ENCODE measurements at places on chromosomes 5 and 9.

DNA sequence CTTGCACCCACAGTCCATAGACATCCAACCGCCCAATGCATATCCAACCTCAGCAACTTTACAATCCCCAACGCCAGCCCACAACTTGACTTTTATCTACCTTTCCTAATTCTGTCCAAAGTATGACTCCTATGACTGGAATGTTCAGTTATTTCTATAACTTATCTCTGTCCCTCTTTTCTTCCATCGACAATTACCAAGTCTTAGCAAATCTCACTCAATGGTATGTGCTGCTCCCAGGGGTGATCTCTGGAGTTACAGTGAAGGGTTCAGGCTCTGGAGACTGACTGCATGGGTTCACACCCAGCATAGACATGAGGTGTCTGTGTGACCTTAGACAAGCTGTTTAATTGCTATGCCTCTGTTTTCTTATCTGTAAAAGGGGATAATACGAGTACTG, 106.9 kb downstream of the SPOCK1 start:
- DNase-seq = no peak

- DNase-seq = no peak
Observed at GRCh38 chr9:93884808-93885207, 70.3 kb downstream of the BARX1 start.

DNA sequence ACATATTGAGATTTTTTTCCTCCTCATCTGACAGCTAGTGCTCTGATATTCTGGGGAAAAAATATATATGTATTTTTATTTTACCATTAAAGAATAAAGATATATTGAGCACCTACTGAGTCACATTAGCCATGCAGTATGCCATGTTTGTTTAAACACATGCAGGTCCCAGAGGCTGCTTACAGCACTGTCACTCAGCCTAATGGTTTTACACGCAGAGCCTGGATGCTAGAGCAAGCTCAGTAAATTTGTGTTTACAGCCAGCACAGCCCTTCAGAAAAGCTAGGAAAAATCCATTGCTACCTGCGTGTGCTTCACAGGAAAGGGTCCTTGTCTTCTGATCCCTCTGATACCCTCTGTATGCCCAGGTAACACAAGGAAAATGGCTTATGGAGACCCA, 146.2 kb downstream of the SEMA6A start:
- DNase-seq = no peak

DNA sequence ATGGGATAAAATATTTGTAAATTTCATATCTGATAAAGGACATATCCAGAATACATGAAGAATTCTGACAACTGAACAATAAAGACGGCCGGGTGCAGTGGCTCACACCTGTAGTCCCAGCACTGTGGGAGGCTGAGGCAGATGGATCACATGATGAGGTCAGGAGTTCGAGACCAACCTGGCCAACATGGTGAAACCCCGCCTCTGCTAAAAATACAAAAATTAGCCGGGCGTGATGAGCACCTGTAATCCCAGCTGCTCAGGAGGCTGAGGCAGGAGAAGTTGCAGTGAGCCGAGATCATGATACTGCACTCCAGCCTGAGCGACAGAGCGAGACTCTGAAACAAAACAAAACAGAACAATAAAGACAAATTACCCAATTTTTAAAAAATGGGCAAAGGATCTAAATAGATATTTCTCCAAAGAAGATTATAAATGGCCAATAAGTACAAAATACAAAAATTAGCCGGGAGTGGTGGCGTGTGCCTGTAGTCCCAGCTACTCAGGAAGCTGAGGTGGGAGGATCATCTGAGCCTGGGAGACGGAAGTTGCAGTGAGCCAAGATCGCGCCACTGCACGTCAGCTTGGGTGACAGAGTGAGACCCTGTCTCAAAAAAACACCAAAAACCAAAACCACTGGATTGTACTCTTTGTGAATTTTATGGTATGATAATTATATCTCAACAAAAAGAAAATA, 9.6 kb upstream of the NSD1 start:
- no peak for DNase-seq

GRCh38 chr9:131290036-131290766, 678 bp downstream of the PLPP7 start:
- no peak for DNase-seq

- no peak for DNase-seq
Observed at GRCh38 chr5:11222169-11222568, 461.1 kb upstream of the DAP start.

DNA sequence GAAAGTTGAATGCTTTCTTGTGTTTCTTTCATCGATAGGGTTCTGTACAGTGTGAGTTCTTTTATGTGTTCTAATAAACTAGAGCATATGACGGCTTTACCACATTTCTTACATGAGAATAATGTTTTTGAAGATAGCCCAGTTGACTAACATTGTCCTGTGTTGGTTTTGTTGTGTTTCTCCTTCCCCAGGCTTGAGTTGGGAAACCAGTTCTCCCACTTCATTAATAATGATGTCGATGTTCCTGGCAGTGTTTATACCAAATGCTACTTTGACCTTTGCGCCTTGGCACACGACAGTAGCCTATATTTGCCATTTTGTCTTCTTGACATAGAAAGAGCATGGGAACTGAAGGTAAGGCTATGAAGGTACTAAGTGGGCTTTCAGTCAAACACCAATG, 14.4 kb upstream of the ZNF782 start:
- DNase-seq = no peak

GRCh38 chr5:17801595-17801994, 167.3 kb downstream of the TAF11L14 start:
- DNase-seq = no peak

- DNase-seq = no peak
Observed at GRCh38 chr5:164577742-164578141, 1072.3 kb downstream of the MAT2B start.

GRCh38 chr5:138596105-138596881, 21.1 kb upstream of the HSPA9 start:
- DNase-seq = no peak

- DNase-seq = no peak
Observed at GRCh38 chr5:79793722-79794121, 104.1 kb downstream of the CMYA5 start.

GRCh38 chr5:98339141-98339848, 434.2 kb upstream of the RGMB start:
- DNase-seq = no peak

DNA sequence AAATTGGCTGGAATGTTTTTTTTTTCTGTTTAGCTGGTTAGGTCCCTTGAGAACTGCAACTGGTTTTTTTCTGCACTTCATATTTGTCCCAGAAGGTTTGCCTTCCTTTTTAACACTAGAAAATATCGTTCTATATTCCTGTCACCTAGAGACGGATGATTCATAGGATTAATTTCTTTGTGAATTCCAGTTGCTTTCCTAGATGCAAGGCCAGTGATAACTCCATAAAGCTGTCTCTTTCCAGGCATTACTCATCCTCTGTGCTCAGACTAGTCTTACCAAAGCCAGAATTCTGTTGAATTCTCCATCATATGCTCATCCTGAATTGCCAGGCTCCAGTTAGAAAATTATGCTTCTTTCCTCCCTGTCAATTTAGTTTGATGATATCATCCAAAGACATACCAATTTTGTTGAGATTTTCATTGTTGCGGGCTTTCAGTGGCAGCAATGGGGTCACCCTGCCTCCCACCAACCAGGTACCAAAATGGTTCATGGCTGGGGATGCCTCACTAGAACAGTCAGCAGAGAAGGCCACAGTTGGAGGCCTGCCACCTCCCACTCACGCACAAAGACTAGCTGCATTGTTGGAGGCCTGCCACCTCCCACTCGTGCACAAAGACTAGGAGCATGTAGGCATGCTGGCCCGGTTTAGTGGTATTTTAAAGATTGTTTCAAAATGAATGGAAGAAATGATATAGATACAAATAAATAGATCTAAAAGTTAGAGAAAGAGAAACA, 8.5 kb downstream of the BAAT start:
- no peak for DNase-seq

- DNase-seq = no peak
Observed at GRCh38 chr5:172644711-172645110, 3.6 kb downstream of the NEURL1B start.

DNA sequence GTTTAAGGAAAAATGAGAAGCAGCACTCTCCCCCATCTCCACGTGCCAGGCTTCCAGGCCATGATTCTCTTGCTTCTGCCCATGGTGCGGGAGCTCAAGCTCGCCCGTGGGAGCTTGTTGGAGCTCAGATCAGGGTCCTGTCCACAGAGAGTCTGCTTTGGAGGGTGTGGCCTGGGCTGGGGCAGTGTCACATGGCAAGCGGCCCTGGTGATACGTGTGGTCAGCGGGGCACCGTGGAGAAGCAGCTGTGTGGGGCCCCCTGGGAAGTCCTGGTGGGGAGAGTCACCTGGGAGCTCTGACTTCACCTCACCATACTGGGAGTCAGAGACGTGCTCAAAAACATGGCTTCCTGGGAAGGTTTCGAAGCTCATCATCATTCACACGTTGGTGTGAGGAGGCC, 275.3 kb downstream of the GADD45G start:
- DNase-seq = no peak

GRCh38 chr5:171549274-171549673, 129.8 kb downstream of the FGF18 start:
- DNase-seq = no peak

GRCh38 chr5:170470275-170470674, 33.5 kb upstream of the KCNIP1 start:
- no peak for DNase-seq

DNA sequence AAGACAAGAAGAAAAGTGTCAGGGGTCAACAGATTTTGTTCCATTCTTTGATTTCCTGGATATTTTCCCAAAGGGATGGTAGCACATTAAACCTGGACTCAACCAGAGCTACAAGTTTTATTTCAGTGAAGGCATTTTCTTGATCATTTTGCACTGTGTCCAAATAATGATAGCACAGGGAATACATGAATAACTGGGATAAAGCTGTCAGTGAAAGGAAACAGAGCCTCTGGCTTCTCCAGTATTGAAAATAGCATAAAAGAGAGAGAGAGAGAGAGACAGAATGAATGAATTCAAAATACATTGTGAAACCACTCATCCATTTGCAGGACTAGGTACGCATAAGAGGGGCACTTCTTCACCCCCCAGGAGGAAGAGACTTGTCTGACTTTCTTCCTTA, 43.0 kb downstream of the SEMA5A start:
- no peak for DNase-seq

DNA sequence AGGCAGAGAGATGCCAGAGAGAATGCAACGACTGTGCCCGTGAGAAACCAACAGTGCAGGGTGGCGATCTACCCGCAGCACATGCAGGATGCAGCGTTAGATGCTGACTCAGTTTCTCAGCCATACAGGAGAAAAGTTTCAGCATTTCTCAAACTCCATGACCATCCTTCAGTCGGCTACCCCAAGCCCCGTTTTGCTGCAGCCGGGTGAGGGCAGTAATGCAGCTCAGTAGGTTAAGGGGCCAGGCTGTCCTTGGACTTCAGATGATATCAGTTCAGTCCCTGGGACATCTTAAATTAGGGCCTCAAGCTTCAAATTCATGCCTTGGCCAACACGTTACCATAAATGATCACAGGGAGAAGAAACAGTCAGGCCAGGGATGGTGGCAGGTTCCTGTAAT, 125.5 kb downstream of the PALM2AKAP2 start:
- no peak for DNase-seq

- no peak for DNase-seq
Observed at GRCh38 chr5:54725391-54726280, 208.1 kb downstream of the SNX18 start.

- no peak for DNase-seq
Observed at GRCh38 chr5:32309761-32310160, 3.0 kb downstream of the MTMR12 start.

- no peak for DNase-seq
Observed at GRCh38 chr5:152501294-152501693, 96.2 kb upstream of the NMUR2 start.

DNA sequence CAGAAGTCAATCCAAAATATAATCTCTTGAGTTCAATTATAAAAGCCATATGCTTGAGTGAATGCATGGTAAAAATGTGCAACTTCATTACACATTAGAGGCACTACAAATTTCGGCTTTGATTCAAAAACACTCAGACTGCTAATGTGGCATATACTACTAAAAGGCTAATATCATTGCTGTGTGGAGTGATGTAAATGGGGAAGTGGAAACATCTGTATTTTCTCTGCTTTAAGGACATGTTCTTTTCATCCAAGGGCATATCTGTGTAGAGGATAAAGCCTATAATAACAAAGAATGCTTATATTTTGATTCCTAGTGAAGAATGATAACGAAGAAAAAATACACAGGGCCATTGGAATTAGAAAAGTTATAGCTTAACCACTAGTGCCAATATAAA, 643.9 kb upstream of the ZNF608 start:
- DNase-seq = no peak

- DNase-seq = no peak
Observed at GRCh38 chr9:121735793-121736770, 84.6 kb downstream of the DAB2IP start.

DNA sequence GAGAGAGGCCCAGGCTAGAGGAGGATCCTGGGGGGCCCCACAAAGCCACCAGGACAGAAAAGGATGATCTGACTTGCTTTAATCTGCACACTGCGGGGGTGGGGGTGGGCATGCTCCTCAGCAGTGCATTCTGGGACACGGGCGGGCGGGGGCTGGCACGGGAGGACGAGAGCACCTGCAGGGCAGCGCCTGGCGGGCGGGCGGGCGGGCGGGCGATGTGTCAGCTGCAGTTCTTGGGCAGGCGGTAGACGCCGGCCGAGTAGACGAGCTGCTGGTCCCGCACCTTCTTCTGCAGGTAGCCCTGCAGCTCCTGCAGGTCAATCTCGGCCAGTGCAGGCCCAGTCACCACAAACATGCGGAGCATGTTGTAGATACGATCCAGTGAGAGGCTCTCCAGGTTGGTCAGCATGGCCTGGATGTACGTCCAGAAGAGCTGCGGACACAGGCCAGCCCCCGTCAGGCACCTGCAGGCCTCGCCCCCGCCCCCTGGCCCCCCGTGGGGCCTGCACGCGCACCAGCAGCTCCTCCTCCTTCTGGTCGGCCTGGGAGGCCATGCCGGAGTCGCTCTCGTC, 3.0 kb upstream of the TMEM210 start:
- DNase-seq = no peak

DNA sequence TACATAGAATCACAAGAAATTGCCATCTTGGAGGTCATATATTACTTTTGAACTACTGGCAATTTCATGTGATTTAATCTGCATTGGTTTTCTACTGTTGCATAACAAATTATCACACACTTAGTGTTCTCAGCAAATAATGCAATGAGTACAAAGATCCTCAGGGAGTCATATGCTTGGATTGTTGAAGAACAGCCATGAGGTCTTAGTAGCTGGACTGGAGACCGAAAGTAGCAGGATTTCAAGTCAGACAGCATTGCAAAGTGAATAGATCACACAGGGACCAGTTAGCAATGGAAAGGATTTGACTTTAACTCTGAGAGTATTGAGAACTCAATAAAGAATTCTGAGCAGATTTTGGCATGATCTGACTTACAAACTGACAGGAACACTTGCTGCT, 32.2 kb upstream of the FRMD3 start:
- DNase-seq = no peak

GRCh38 chr9:125513668-125514413, 193.2 kb downstream of the MAPKAP1 start:
- no peak for DNase-seq

GRCh38 chr9:99533421-99533820, 288.3 kb upstream of the NR4A3 start:
- DNase-seq = no peak

Data from stimulated activated CD4-positive, alpha-beta T cell treated with anti-CD3 and anti-CD28 coated beads, Interleukin-15, amount 100 ng/mL, for 1 hour (primary cell).